Naive thymus-derived CD4-positive, alpha-beta T cell (primary cell): ENCODE measurements at places on chromosomes 5 and 9.

- DNase-seq: no peak
Measured at GRCh38 chr5:135309391-135310327, 89.4 kb downstream of the MACROH2A1 start.

DNA sequence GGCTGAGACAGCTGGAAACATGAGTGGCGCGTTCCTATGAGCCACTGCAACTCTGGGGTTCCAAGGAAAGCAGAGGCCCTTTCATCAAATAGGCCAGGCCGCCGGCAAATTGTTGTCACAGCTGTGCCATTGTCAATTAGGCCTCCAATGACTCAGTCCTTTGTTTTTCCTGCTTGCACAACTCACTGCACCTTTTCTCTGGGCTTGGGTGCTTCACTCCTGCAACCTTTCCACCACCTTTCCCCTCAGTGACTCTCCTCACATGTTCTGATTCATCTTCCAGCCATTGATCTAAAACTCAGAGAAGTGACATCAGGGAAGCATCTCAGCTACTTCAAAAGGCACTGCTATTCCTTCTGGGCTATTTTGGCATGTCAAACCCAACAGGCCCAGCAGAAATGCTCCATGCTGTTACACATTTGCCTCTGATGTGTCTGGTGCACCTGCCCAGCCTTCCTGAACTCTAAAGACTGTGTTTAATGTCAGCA, 653.7 kb downstream of the NR2F1-AS1 start:
- no peak for DNase-seq

DNA sequence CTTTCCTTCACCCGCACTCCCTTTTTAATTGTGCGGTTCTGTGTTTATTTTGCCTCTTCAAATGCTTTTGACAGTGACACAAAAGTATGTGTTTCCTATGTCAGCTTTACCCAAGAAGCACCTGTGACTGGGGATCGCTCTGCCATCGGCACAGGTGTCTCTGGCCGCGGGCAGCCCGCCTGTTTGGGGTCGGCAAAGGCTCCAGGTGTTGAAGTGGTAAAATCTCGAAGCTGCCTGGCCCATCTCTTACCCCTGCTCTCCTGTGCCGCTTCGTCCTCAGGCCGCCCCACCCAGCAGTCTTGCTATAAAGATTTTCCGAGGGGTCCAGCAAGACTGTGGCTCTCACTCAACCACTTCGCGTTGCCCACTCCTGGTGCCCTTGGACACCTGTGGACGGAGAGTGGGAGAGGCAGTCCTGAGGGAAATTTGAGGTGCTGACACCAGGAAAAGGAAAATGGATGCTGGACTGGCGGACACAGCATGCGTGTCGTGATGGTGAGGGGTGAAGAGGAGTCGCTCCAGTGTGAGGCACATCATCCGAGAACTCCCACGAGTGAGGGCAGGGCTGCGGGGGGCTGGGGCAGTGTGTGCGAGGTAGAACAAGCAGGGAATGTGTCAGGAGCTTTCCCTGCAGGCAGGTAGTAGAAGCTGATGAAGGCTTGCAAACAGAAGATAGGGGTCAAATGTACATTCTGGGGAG, 29.1 kb upstream of the CEP72 start:
- DNase-seq: no peak

- DNase-seq: no peak
Measured at GRCh38 chr5:112642885-112643284, 94.8 kb upstream of the APC start.

DNA sequence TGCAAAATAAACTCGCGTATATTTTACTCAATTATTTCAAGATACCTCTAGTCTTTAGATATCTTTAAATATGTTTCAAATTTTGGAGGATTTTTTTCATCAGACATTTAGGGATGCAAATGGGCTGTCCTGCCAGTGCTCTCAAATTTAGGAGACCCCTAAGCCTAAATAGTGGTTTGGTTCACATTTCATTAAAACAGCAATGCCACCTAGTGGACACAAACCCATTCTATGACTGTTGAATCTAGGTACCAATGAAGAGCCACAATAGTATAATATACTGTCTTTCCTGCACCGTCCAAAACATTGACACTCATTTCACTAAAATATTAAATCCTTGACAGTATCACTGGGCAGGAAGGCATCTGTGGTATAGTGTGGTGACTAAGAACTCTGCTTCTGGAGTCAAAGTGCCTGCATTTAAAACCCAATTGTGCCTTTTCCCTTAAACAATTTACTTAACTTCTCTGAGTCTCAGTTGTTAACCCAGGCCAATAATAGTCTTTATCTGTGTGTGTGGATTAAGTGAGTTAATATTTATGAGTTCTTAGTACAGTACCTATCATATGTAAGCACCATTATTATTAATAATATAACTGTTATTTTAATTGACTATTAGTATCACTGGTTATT, 148.0 kb downstream of the RORB start:
- DNase-seq: no peak

DNA sequence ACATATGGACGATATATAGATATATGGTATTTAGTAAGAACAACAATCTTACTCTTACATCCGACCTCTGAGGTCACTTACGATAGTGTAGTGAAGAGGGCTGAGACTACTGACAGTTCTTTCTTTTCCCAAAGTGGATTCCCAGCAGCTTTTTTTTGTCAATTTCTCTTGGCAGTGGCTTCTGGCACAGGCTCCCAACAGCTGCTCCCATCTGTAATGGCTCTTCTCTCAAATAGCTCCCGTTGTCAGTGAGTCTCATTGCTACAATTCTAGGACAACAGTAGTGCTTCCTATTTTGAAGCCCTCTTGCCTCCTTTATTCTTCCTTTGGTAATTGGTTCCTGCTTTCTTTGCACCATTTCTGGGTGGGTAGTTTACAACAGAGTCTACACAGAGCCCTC, 68.4 kb downstream of the SLC25A46 start:
- no peak for DNase-seq

DNA sequence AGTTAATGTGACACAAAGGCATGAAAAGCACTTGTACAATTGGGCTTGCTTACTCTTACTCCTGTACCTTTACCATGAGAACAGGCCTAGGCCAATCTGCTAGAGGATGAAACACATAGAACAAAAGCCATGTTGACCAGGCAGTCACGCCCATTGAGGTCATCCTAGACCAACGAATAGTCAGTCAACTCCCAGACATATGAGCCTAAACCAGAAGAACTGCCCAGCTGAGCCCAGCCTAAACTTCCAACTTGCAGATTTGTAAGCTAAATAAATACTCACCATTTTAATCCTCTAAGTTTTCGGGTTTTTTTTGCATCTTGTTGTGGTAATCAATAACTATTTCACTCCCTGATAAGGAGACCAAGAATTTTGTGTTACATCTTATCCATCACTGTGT, 164.8 kb upstream of the ADRA1B start:
- no peak for DNase-seq

- DNase-seq: peak; percentile 50
Measured at GRCh38 chr5:1666812-1667588, 132.6 kb downstream of the MRPL36 start.

DNA sequence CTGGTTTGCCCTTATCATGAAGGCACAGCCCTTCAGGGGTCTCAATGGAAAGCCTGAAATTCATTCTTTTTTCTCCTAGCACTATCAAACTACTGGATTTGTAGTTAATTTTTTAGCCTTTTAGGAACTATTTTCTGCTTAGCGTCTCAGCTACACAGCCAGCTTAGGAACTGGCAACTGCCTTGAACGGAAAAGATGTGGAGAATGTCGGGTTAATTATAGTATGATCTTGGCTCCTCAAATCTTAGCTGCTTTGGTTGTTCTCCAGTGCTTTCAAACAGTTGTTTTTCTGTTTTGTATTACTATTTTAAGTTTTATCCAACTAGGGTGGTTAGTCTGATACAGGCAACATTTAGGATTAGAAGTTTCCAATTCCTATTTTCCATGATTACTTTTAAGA, 44.1 kb downstream of the CCNH start:
- no peak for DNase-seq

GRCh38 chr5:56116599-56117141, 116.5 kb downstream of the ANKRD55 start:
- DNase-seq: no peak

DNA sequence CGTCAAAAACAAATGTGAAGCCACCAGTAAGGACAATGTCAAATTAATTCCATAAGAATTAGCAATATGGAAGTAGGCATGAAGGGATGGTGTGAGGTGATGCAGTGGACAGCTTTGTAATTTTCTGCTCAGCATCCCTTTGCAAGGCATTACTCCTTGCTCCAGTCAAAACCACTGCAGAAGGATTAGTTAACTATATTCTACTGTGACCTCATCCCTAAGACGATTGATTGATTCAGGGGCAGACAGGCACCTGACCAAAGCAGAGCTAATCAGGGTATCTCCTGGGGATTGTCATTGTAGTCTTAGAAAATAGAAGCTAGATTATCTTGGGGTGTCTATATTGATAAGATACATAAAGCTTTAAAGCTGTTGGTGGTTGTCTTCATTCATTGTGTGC, 98.7 kb downstream of the NMUR2 start:
- DNase-seq: no peak

- DNase-seq: no peak
Measured at GRCh38 chr5:106085136-106085535, 1585.6 kb downstream of the EFNA5 start.

DNA sequence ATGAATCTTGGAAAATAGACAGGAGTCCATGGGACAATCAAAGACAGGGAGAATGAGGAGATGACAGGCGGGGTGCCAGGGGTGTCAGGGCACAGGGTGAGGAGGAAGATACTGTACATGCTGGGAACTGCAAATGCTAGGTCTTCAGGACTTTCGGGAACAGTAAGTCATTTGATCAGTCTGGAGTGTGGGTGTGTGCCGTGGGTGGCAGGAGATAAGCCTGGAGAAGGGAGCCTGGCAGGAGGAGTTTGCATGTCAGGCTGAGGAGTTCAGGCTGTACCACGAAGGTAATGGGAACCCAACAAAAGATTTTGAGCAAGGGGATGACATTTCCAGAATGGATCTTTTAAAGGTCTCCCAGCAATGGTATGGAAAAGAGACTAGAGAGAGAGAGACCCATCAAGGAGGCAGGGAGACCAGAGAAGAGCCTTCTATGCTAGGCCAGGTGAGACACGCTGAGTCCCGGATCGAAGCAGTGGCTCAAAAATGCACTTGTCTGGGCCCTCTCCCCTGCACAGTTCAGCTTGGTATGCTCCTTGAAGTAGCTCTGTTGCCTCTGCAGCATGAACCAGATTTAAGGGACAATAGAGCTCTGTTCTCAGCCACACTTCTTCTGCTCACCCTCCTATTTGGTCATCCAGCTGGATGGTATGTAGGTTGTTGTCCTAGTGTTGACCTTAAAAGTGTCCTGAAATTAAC, 77.0 kb upstream of the FER start:
- no peak for DNase-seq

- no peak for DNase-seq
Measured at GRCh38 chr9:131608493-131609037, 63.2 kb downstream of the PRRT1B start.

- DNase-seq: peak; percentile 74
Measured at GRCh38 chr9:89428901-89429890, 68.7 kb downstream of the SEMA4D start.

GRCh38 chr5:51276250-51276649, 107.0 kb upstream of the ISL1 start:
- no peak for DNase-seq

DNA sequence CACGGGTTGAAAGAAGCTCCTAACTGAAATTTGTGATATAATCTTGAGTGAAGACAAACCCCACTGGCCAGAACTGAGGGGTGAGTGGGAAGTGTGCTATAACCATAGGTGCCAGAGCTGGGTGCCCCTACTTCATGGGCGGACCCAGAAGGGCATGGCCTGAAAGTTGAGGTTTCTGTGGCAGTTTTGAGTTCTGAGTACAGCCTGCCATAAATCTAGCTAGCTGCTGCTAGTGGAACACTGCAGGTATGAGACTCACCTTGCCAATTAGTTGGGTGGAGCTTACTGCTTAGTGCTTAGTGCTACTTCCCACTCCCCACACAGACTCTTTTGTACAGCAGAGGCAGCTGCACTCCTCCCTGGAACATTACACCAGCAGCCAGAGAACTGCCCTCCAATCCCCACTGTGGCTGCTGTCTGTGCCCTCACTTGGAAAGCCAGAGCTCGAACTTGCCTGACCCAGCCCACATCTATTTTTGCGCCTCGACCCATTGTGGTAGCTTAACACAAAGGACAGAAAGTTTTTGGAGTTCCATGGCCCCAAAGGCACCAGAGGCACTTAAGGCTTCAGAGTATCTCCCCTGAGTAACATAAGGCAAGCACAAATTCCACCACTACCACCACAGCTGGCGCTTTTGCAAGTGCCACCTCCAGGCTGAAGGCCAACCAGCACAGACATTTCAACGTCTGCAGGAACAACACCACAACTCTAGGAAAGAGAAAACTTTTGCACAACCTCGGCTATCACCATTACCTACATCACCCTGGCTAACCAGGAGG, 27.1 kb upstream of the PTGER4 start:
- DNase-seq: peak; percentile 25

DNA sequence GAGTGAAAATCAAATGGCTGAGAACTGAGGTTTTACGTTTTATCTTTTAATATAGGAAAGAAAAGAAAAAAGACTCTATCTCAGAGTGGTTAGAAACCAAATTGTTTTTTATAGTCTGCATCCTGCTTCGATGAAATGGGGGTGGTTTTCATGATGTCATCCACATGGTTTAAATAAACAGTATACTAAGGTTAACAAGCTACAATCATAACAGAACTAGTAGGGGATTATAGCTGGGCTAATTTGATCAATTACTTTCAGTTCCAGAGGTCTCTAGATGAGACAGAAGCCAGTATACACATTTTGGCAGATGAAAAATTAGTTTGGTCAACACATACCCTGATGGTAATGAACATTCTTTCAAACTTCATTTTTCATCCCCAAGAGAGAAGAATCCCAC, 106.3 kb upstream of the SNX2 start:
- no peak for DNase-seq

DNA sequence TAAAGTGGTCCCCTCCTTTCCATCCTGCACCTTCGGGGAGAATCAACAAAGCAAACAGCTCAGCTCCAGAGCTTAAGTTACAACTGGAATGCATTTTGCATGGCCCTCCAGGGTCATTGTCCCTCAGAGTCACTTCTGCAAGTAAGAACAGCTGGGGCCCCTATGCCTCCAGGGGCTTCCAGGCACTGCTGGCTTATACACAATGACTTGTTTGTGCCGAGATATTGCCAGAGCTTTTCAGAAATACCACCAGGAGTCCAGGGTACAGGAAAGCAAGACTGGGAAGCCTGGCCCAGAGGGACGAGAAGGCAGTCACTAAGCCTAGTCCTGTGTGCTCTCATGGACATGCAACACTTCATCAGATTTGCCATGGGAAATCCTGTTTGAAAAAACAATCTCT, 11.3 kb downstream of the FRMD3 start:
- DNase-seq: no peak

DNA sequence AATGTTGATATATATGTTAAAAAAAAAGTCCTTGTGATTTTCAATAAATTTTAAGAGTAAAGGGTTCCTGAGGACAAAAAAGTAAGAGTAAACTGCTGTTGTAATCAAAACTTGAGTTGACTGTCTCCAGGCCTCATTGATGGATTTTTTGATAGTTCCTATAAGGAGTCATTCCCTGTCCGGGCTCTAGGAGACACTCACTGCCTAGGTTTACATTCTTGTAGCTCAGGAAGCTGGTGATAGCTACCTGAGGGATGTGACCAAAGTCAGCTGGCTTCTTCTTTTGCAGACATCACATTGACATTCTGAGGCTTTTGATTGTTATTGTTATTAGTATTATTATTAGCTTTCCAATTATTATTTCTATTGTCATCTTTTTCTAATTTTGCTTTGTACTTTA, 116.5 kb upstream of the FBXL7 start:
- DNase-seq: no peak
